ENCODE measurements at places on chromosomes 7 and 10.

DNA sequence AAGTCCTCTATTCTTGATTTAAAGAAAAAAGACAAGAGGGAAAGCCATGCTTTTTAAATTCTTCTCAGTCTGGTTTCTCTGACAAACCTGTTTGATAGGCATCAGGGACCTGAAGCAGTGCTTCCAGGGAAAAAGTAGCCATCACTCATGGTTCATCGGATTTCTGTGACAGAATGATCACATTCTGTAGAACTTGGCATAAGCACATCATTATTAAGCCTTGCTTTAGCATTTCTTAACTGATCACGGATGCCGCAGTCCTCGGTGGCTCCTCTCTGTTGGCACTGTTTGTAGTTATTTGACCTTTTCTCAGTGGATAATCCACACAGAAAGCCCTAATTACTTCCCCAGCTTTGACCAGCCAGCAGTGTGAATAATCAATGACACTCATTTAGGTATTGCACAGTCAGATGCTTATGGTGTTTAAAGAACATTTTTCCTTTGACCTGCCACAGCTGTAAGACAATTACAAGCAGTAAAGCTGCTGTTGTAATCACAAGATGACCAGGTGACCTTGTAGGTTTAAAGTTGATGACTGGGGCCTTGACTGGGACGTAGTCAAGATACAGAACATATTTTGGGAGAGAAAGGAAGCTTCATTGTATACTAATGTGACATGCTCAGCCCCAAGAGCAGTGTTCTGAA, 64.4 kb upstream of the SKAP2 start:
- DNase-seq: no peak

GRCh38 chr10:119286516-119286915, 79.1 kb downstream of the GRK5 start:
- no peak for DNase-seq

DNA sequence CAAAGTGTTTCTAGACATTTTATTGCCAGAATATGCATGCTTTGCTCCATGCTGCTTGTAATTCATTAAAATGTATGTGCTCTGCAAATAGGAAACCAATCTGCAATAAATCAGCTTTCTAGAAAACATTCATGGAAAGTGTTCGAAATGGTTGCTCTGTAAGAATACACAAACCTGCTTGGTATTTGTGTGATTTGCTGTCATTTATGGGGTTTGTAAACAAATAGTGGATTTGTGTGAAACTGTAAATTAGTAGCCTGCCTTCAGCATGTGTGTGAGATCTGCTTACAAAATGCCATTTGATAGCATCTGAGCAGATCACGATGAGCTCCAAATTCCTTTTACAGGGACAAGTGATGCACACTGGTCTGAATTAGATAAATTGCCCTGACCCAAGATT, 219.0 kb upstream of the CSTF2T start:
- DNase-seq: no peak

GRCh38 chr10:117552156-117552631, 9.6 kb downstream of the EMX2 start:
- DNase-seq: no peak

DNA sequence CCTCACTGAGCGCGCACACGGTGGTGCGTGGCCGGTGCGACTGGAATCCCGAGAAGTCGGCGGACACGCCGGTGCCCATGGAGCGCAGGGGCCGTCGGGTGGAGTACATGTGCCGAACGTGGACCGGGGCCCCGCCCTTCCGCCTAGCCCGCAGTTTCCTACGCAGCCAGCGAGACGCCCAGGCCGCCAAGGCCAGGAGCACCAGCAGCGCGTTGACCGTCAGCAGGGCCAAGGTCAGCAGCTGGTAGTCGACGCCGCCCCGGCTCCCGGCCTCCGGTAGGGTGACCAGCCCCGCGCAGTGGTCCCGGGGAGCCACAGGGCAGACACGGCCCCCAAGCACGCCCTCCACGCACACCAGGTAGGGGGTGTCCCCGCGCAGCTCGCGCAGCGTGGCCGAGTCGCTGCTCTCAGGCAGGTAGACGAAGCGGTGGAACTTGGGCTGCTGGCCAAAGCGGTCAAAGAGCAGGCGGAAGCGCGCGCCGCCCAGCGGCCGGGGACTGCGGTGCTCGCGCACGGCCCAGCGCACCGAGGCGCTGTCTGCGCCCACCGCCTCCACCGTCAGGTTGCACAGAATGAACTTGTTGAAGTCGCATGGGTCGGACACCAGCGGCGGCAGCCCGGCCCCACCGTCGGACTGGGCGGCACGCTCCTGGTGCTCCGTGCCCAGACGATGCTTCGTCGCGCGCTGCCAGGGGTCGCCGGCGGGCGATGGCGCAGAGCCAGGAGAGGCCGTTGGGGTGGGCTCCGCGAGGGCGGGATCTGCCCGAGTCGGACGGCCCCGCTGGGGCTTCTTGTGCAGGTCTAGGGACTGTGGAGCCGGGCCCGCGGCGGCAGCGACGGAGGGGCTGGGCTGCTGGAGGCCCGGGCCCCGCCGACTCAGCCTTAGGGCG, 2.2 kb downstream of the TRIL start:
- DNase-seq: no peak

DNA sequence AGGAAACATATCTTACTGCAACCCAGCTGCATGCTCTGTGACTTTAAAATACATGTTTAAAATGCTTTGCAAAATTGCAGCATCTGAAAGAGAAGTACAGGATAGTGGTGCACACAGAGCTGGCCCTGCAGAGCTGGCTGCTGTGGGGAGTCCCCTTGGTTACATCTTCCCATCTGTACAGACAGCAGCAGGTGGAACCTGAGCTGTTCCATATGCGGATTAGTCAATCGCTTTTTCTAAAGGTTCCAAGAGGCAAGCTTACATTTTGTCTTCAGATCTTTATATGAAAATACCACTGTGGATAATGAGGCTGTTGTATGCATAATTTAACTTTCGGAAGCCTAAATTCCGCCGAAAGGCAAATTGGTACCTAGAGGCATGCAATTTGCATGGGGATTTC, 444.1 kb downstream of the NRG3 start:
- no peak for DNase-seq

- no peak for DNase-seq
Observed at GRCh38 chr7:2737771-2738540, 50.0 kb downstream of the AMZ1 start.

DNA sequence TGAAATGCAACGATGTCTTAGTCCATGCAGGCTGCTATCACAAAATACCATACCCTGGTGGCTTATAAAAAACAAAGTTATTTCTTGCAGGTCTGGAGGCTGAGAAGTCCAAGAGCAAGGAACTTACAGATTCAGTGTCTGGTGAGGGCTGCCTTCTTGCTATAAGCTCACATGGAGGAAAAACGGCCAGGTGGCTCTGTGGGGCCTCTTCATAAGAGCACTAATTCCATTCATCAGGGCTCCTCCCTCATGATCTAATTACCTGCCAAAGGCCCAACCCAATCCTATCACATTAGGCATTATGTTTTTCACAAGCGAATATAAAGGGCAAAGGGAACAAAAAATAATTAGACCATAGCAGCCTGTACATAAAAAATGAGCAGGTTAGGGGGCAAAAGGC, 35.4 kb downstream of the PAPSS2 start:
- DNase-seq: no peak

Data from K562 (cell line).